ENCODE measurements at places on chromosomes 1 and 21. TPM values are rescaled to one million over a fixed set of nuclear protein-coding genes. Genes with fewer than 3 reads are reported as not detected.

F13B gene
- under 0.01 TPM for total RNA-seq

- peak overlapping the region; percentile 42 for H3K27ac ChIP-seq
- H3K27me3 ChIP-seq = no peaks in the 10 kb centered on the region
- H3K4me3 ChIP-seq = no peak overlapping the region
- no peaks in the 10 kb centered on the region for H3K36me3 ChIP-seq
Measured at GRCh38 chr1:163231385-163231784, 28.7 kb upstream of the RGS5 start.

- no peak for DNase-seq
- no peak overlapping the region for H3K4me3 ChIP-seq
- H3K36me3 ChIP-seq = peaks cover 62% of the 10 kb centered on the region
- H3K27me3 ChIP-seq = no peaks in the 10 kb centered on the region
- H3K4me1 ChIP-seq = peaks cover 11% of the 10 kb centered on the region
Measured at GRCh38 chr1:203682473-203683383, 56.1 kb downstream of the ATP2B4 start.

DNA sequence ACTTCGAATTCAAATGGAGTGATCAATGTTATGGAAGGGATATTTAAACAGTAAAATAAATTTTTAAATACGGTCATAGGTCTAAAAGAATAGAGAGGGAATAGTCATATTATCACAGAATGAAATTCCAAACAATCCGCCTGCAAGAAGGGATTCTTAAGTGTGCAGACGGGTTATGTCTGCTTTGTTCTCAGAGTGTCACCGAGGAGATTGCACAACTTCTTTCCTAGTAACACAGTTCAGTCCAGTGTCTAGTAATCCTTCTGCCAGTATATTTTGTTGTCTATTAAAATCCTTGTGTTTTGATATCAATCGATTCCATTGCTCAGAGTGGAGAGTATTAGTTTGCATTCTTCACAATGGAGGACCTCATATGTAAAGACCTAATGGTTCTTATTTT, 48.4 kb downstream of the LRRC53 start:
- DNase-seq = no peak
- no peaks in the 10 kb centered on the region for H3K27me3 ChIP-seq
- no peak overlapping the region for H3K4me3 ChIP-seq
- H3K36me3 ChIP-seq = no peaks in the 10 kb centered on the region
- no peak overlapping the region for H3K27ac ChIP-seq
- H3K4me1 ChIP-seq = no peaks in the 10 kb centered on the region

DNA sequence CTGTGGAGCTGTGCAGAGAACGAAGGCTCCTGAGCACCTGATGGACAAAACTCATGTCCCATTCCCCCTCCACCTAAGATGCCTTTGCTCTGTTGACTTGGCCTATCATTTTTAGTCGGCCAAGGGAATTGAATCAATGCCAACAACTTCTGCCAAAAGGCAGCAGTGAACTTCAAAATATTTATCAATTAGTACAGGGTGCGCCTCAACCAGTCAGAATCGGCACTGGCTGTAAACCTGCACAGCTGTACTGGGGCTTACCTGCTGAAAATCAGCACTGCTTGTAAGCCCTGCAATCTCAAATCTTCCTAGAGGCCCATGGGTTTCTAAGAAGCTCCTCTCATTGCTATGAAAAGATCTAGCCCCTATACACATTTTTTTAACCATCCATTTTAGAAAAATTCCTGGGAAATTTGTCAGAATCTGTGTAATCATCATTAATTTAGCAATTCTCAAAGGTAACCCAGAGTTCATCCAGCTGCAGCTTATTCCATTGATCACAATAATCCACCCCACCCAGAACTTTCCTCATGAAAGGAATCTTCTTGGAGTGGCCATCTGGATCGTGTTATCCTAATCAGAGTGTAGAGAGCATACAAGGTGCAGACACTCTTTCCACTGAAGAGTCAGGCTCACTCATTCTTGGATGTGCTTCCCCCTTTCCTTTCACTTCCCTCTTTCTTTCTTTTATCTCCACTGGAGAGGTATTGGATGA, 40.2 kb downstream of the ADAMTS1 start:
- no peaks in the 10 kb centered on the region for H3K27me3 ChIP-seq
- H3K4me3 ChIP-seq = no peak overlapping the region
- H3K4me1 ChIP-seq = peaks cover 20% of the 10 kb centered on the region
- no peak overlapping the region for H3K27ac ChIP-seq

IL19 gene
- total RNA-seq = not detected

GRCh38 chr1:167447521-167448136, 70.7 kb downstream of the CD247 start:
- H3K27ac ChIP-seq = no peak overlapping the region
- H3K4me3 ChIP-seq = no peak overlapping the region
- no peaks in the 10 kb centered on the region for H3K4me1 ChIP-seq
- no peaks in the 10 kb centered on the region for H3K36me3 ChIP-seq
